ENCODE measurements at places on chromosomes 6 and 20.

- DNase-seq, result no peak
Measured at GRCh38 chr6:168052291-168052891, 26.6 kb downstream of the FRMD1 start.

- no peak for DNase-seq
Measured at GRCh38 chr6:36283608-36284007, 13.7 kb downstream of the PNPLA1 start.

- DNase-seq, result no peak
Measured at GRCh38 chr6:157574851-157575424, 193.9 kb downstream of the ZDHHC14 start.

DNA sequence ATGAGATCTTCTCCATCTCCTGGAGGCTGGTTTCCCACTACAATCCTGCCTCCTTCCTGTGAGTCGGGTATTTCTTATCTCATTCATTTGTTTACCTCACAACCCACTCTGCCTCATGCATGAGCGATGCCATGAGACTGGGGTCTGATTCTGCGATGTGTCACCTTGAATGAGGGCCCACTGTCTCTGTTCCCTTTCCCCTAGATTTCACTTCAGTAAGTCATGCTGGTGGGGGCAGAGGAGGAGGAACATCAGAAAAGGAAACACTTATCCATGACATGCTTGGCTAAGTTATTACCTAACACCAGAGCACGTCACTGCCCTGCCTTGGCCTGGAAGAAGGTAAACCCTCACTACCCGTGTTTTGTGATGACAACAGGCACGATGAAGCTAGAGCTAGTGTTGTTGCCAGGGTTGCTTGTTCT lies 337.4 kb upstream of the PRDM1 start:
- DNase-seq, result no peak

- peak; percentile 47 for DNase-seq
Measured at GRCh38 chr6:38262609-38263008, 377.1 kb downstream of the BTBD9 start.

DNA sequence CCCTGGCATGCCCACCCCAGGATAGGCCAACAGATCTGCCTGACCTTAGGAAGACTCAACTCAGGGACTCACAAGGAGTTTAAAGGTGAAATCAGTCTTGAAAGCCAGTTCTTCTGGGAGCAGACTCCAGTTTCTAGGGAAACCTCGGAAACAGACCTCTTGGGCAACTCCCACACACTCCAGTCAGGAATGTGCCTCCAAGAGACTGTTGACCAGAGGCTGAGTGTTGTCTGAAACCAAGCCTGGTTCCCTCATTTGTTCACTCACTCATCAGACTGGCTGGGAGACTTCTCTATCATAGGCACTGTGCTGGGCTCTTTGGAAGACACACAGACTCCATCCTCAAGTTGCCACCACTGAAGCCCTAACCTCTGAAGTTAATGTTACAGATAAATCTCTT lies 1.8 kb downstream of the TREM1 start:
- no peak for DNase-seq

- peak; percentile 41 for DNase-seq
Measured at GRCh38 chr20:55253781-55254180, 751.5 kb downstream of the CBLN4 start.

DNA sequence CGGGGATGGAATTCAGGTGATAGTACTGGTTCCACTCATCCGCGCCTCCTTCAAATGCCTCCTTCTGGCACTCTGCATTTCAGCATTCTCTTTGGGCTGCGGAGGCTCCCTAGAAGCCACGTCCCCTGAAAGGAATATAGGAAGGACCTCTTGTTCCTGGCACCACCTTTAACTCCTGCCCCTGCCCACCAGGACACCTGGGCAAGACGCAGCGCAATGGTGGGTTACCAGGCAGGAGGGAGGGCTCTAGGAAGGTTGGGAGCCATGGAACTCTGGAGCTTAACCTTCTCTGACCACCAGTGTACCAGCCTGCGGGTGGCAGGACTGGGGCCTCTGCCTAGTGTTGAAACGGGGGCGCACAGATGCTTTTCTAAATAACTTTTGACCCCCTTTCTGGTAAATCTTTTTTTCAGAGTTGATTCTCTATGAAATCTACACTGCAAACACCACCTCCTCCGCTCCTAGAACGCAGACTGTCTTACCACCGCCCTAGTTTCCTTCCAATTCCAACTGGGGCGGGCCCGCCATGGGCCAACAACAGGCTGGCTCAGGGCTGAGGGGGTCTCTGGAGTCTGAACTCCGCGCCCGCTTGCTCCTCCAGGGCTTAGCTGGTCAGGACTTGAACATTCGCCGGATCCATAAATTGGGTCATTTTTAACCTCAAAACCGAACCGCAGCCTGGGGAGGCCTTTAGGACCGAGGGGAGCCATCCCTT lies 871 bp upstream of the SYNDIG1 start:
- no peak for DNase-seq

DNA sequence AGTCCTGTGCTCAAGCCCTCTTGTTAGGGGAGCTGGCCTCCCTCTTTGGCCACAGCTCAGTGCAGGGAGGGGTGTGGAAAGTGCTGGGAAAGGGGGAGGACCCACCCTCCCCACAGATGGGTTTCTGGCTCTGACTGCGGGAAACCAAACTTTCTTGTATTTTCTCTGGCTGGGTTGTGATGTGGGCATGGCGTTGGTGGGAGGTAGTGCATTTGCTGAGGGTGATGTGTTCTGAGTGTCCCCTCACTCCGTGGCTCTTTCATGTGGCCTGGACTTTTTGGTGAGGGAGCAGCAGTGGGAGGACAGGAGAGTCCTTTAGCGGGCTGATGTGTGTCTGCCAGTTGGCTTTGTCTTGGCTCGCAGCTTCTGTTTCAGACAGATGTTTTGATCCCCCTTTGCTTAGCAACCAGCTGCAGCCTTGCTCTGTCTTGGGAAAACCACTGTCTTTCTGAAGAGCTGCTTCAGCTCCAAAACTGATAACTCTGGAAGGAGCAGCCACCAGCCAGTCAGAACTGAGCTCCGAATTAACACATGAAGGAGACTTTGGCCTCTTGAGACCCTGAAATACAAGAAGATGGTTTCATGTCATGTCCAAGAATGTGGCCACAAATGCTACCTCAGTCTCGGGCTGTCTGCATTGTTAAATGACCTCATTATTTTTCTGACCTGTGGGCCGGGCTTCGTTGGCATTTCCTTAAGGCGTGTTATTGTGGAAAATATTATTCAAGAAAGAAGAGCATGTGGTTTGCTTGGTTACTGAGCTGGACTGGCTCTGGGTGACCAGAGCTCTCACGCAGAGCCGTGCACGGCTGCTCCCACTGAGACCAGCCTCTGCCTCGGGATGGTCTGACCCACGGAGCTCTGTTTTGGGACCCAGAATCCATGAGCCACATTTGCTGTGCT lies 21.5 kb downstream of the SYNJ2 start:
- peak; percentile 87 for DNase-seq

DNA sequence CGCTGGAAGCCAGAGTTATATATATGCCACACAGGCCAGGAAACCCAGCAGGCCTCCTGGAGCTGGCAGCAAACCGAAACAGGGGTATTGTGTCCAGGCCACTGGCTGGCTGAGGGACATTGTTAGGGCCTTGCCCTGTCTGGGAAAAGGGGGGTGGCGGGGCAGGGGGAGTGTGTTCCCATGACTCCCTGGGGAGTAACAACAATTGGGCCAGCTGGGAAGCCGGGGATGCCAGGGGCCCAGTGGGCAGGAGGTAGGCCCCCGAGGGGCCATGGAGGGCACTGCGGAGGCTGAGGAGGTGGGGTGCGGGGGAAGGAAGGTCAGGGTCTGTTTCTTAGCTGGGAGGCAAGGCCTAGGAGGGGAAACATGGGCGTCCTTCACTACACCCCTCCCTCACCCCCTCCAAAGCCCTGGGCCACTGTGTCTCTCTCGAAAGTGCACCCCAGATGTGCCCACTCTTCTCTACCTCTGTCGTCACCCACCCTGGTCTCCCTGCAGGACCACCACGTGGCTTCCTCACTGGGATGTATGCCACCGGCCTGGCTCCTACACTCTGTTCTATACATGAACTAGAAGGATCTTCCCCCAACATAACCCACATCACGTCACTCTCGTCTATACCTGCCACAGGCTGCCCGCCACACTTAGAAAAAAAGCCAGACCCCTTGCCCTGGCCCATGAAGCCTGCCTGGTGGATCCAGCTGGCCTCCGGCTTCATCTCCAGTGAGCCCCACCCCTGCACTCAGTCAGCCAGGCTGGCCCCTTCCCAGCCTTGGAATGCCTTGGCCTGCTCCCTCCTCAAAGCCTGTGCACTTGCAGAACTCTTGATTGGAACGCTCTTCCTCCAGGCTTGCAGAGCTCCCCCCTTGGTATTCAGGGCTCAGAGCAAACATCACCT lies 7.8 kb upstream of the E2F1 start:
- no peak for DNase-seq

GRCh38 chr6:66861007-66861541 lies 1154.0 kb upstream of the EYS start:
- no peak for DNase-seq

GRCh38 chr6:42370323-42370985 lies 81.3 kb downstream of the TRERF1 start:
- no peak for DNase-seq

DNA sequence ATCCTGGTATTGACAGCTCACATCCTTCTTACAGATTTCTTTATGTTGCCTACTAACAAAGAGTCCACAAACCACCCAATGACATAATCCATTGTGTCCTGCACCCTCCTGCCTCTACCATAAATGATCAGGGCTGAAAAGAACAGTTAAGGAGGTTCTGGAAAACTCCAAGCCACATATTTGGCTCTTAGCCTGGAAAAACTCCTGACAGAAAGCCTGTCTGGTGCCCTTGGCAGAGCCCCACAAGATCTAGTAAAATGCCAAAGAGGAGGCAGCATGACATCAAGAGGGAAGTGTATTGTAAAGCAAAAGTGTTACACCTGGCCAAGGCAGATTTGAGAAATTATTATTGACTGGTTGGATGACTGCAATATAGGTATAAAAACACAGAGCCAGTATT lies 126.4 kb upstream of the VGLL2 start:
- DNase-seq, result no peak

Measured in astrocyte of the cerebellum (primary cell).